Progenitor cell of endocrine pancreas (in vitro differentiated cells): ENCODE measurements at places on chromosomes 3 and 15.

DNA sequence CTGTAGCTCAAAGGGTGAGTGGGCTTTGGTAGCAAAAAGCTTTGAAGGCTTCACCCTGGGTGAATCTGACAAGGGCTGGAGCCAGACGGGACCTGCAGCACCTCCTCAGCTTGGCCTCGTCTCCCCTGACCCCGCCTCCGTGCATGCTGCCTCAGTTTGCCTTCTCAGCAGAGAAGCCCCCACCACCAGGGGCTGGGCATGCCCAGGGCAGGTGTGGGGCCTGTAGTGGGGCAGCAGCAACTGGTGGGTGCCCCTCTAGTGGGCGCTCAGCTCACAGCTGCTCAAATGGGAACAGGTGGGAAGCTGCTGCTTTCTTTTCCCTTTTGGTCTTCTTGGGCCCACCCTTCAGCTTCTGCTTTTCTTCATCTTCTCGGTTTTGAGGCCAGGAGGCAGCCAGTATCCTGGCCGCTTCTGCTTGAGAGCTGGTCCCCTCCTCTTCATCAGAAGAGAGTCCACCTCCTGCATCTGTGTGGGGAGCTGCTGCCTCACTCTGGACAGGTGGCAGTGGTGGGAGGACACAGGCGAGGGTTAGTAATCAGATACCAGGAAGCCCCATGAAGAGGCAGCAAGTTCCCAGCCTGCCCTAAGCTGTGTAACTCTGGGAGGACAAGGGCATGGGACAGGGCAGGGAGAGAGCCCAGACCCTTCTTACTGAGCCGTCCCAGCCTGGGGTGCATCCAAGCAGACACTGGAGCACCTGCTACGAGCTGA, 21.0 kb downstream of the TMEM43 start:
- no peak for DNase-seq

DNA sequence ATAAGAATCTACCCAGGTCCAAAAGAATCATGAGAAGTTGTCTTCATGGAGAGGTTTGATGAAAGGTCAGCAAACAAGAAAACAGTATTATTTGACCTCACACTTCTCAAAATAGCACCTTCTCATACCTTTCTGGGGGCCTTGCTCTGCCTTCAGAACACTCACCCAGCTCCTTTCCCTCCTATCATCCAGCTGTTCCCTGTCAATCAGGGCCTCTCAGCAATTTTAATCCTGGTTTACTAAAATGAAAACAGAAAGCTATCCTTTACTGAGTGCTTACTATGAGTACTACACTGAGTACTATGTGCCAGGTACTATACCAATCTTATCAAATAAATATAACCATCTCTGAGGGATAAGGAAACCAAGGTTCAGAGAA, 138.6 kb downstream of the GAP43 start:
- DNase-seq = no peak

GRCh38 chr3:4757575-4758248, 221.5 kb upstream of the BHLHE40 start:
- no peak for DNase-seq

- no peak for DNase-seq
Measured at GRCh38 chr15:92098869-92099268, 245.4 kb downstream of the SLCO3A1 start.

DNA sequence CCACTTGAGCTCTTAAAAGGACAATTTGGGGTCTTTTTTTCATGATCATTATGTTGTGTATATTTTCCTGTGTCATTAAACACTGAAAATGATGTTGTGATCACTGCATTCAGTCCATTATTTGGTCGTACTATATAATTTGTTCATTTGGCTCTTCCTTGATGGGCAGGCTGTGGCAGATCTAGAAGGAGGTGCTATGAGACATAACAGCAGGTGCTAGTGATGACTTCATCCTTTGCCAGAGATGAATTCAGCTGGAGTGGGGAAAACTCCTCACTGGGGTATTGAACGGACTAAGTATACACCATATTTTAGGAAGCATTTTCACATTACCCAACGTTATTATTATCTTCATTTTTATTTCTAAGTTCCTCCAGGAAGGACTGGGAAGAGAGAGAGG, 12.0 kb downstream of the CMTM7 start:
- no peak for DNase-seq

DNA sequence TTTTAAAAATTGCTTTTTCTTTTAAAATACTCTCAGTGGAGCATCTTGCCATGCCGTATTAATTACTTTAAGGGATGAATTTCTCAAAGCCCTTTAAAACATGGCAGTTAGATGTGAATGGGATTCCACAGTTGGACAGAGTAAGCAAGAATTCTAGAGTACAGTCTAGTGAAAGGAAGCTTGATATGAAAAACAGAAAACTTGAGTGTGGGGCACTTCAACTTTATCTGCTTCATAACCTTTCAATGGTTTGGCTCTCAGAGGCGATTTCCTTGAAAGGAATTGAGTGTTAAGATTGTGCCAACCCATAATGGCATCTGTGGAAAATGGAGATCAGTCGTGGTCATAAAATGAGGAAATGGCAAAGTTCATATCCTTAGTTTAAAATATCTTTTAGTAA, 127.7 kb upstream of the SAMMSON start:
- no peak for DNase-seq

- DNase-seq = no peak
Measured at GRCh38 chr3:8741581-8742261, 8.1 kb downstream of the CAV3 start.

DNA sequence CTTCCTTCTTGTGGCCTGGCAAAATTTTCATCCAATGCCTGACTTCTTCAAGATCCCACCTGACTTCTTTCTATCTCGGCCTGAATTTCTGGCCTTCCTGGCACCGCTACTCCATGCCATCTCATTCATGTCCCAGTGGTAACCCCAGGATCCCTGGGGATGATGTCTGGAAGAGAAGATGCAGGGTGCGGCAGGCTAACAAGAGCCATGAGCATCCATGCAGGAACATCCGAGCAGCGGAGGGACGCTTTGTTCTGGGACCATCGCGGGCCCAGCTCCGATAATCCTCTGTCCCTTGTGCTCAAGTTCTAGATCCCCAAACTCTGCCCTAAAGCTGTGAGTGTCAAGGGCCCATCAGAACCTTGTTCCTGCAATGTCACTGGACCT, 10.9 kb downstream of the MYL3 start:
- no peak for DNase-seq

DNA sequence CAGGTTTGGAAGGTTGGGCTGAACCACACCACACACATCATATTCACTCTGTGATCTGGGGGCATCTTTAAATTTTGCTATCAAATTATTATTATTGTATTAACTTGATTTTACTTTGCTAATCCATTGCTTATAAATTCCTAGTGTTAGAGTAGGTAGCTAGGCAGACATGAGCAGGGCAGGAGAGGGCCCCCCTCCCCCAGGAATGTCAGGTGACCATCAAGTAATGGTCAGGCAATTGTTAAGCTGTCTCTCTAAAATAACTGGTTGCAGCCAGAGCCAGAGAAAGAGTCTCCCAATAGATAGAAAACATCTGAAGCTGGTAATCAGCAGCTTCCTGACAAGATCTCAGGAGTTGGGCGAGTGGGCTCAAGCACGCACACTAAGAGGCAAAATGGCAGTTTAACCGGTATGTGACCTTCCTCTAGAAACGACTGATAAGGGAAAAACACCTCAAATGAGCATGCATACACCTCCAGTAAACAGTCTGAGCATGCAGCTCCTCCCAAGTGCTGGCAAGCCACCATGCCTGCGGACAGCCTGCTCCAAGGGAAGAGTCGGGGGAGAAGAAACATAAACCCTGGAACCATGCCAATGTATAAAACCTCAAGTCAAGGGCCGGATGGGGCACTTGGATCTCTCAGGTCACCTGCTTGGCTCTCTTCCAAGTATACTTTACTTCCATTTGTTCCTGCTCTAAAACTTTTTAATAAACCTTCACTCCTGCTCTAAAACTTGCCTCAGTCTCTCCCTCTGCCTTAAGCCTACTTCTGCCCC, 3.1 kb upstream of the CXCR6 start:
- no peak for DNase-seq

- DNase-seq = no peak
Measured at GRCh38 chr3:62843508-62843907, 31.7 kb downstream of the CADPS start.

DNA sequence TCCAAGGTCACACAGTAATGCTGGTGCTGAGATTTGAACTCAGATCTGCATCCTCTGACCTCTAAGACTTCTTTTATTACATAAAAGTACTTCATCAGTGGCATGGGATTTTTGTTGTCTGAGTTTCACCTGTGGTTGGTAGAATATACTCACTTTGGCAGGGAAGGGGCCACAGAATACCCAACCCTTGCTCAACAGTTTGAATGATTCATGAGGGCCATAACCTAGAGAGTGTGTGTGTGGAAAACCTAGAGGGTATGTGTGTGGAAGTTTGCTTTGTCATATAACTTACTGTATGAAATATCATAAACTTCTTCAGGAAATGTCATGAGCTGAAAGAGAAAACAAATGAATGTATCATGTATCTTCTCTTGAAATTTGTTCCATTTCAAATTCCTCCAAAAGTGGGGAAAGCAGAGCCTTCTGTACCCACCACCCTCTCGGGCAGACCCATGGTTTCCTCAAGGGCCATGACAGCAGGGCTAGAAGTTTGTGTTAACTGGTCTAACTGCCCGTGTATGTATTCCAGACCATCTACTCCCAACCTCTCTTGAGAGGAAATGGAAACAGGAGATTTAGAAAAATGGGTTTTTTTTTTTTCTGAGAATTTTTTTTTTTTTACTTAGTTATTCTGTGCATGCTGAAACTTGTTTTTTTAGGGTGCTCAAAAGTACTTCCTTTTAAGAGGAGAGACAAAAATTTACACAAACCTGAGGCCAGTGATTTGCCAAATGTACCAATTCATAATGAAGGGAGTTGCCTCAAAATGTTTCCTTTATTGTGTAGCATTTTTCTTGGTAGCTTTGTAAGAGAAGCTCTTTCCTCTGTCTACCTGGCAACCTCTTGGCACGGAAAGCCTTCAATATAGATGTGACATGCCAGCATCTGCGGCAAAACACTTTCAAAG, 127.0 kb downstream of the TPRG1 start:
- no peak for DNase-seq

- peak; percentile 86 for DNase-seq
Measured at GRCh38 chr3:3799173-3800079, at the start of gene LRRN1. Gene LRRN1 (plus strand): TSS chr3:3799431. CDS start chr3:3844642, 45,211 bp downstream.

- DNase-seq = no peak
Measured at GRCh38 chr3:105907777-105908176, 39.0 kb upstream of the CBLB start.

- DNase-seq = no peak
Measured at GRCh38 chr3:24315356-24315755, 179.3 kb downstream of the THRB start.

GRCh38 chr3:127929818-127930413, 14.9 kb downstream of the KBTBD12 start:
- DNase-seq = no peak

DNA sequence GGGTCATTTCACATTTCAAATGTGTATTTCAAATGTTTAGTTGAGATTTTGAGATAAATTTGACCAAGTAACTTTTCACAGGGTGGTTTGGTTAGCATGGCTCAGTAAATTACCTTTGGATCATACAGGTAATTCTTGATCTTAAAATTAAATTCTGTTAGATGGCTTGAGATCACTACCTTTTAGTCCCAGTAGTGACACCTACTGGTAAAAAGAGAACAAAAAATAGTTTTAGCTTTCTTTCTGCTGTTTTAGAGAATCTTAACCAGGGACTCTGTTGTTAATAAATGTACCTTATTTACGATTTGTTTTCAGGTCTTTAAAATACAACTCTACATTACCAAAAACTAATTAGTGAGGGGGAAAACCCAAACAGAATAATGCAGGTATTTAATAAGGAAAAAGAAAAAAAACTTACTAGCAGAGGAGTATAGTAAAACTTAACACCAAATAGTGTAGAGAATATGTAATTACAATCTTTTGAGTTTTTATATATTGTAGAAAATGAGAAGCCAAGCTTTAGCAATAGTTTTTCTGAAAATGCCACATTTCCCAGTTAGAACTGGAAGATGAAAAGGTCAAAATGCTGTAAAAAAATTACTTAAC, 620.3 kb upstream of the AGTR1 start:
- no peak for DNase-seq

GRCh38 chr3:177498037-177498857, 301.0 kb upstream of the TBL1XR1 start:
- DNase-seq = no peak

GRCh38 chr15:81050259-81050658, 49.5 kb downstream of the TLNRD1 start:
- DNase-seq = no peak

DNA sequence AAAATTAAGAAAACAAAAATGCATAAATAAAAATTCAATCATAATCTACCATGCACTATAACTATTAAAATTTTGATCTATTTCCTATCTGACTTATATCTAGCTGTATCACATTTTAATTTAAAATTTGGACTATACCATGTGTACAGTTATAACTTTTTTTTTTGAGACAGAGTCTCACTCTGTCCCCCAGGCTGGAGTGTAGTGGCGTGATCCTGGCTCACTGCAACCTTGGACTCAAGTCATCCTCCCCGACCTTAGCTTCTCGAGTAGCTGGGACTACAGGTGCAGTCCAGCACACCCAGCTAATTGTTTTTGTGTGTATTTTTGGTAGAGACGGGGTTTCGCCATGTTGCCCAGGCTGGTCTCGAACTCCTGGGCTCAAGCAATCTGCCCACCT, 119.9 kb downstream of the ADAM10 start:
- DNase-seq = no peak

- no peak for DNase-seq
Measured at GRCh38 chr3:13798401-13798800, 81.5 kb downstream of the WNT7A start.

GRCh38 chr3:117811786-117812185, 1102.2 kb downstream of the TUSC7 start:
- no peak for DNase-seq

DNA sequence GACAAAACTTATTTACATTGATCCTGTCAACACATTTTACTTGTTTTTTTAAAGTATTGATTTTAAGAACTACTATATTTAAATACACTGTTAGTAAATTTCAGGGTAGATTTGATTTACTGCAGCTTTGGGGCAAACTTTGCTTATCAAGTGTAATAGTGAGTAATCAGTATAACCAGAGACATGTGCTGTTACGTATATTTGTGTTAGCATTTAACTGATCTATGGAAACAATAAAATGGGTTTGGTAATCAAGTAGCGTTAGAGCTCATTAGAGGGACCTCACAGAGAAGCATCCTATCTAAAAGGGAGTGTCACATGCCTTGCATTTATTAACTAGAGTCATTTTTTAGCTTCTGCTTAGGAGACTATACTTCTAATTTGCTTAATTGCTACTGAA, 131.5 kb upstream of the ALCAM start:
- DNase-seq = no peak

GRCh38 chr3:37479981-37480380, 305.6 kb upstream of the LRRFIP2 start:
- DNase-seq = no peak

DNA sequence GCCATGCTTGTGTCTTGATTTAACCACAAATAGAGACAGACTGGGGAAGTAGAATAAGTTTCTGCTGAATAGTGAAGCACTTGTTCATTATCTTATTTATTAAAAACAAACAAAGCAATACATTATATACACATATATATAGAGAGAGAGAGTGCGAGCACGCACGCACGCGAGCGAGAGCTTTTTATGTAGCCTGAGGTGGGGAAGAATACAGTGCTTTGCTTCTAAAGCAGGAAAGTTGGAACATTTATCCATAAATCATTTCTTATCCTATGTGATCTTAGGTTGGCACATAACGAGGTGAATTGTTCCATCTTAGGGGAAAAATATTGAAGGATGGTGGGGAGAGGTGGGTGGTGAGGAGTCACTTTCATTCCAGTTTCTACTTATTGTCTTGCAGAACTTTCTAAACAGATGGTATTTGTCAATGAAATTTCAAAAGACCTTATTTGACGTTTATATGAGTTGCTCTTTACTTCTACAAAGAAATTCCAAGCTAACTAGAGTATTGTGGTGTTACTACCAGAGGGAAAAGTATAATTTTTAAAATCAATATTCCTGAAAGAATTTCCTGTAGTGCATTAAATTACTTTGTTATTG, 110.0 kb downstream of the ATG7 start:
- DNase-seq = no peak
